ENCODE measurements at places on chromosomes 12 and 14.

DNA sequence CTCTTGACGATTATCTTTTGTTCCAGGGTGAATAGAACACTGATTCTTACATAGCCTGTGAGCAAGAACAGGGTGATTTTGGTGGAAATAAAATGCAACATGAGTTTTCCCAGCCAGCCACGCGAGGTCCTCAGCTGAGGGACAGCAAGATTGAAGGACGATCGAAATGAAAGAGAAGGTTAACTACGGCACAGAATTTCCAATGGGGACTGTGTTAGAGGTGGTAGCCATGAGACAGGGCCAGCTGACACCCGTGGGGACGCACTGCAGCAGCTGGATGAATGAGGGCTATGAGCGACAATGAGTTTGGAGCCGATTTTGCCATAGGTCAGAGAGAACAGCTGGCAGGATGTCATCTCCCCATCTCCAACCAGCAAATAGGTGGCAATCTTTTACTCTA is 243.4 kb upstream of the PELI2 start:
- no peak for DNase-seq

GRCh38 chr14:100065111-100065871 is at the start of gene EVL:
Gene EVL, plus strand, starts transcription at chr14:100065422. Its CDS starts 79 bp downstream, at chr14:100065501.
- no peak for DNase-seq

GRCh38 chr12:39571351-39571750 is 48.3 kb downstream of the ABCD2 start:
- no peak for DNase-seq

DNA sequence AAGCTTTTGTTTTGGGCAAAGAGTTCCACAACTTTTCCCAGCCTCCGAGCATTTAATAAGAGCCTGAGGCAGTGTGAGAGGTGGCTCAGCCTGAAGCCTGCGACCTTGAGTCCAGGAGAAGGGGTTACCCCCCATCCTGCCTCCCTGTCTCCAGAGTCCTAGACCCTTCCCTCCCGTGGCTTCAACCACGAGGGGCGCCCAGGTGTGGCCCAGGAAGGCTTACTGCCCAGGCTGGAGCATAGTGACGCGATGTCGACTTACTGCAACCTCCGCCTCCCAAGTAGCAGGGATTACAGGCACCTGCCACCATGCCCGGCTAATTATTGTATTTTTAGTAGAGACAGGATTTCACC is 641 bp downstream of the LRRC43 start:
- DNase-seq = no peak

GRCh38 chr14:30960216-30960615 is 65.2 kb upstream of the AP4S1 start:
- DNase-seq = no peak

GRCh38 chr12:129871991-129872972 is 31.5 kb downstream of the TMEM132D start:
- DNase-seq = no peak

GRCh38 chr14:54085232-54085761 is 128.7 kb upstream of the BMP4 start:
- DNase-seq = no peak

DNA sequence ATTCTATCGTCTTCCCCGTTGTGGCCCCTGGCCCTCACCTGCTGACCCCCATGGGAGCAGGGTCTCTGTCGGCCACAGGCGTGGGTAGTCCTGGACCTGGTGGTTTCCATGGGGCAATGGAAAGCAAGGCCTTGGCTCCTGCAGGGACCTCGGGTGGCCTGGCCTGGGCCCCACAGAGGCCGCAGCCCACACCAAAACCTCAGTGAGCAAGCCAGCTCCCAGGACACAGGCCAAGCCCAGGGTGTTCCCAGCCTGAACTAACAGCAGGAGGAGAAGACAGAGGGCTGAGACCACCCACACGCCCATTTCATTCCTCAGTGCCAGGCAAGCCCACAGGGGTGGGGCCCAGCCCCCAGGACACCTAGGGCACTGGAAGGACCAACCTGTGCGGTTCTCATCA is 16.9 kb downstream of the ABCB9 start:
- no peak for DNase-seq

DNA sequence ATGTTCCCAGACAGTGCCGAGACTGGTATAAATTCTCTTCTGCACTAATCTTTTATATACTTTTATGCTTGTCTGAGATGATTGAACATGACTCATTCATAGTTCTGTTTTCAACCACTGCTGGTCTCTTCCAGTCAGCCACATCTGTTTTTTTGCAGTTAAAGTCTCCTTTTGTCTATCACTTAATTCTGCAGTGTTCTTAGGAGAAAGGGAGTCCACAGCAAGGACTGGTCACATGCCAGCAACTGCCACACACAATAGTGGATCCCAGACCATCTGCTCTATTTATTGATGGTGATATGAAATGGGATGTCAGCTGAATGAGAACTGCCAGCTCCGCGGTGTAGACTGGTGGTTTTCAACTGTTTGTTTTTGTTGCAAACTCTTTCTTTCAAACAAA is 379.8 kb downstream of the MED13L start:
- no peak for DNase-seq

GRCh38 chr12:6899427-6899826 is 5.2 kb upstream of the LRRC23 start:
- no peak for DNase-seq

- no peak for DNase-seq
Observed at GRCh38 chr12:103924761-103925641, 5.2 kb upstream of the HSP90B1 start.

DNA sequence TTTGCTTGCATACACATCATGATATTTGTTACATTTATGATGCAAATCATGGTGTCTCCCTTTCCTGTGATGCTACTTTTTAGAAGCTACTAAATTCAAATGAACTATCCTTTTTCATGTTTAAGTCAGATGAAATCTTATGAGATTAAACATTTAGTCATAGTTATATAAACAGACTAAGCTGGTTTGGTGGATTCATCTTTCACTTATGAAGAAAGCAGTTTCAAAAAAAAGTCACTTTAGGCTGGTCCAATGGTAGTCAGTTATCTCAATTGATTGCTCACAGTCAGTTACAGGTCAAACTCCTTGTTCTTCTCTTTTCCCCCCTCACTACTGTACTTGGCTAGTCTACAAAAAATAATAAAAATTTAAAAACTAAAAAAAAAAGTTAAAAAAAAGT is 19.7 kb downstream of the SYCP3 start:
- DNase-seq = no peak

- DNase-seq = no peak
Observed at GRCh38 chr14:45181806-45182205, 46.1 kb downstream of the FANCM start.

GRCh38 chr12:40446385-40446784 is 221.6 kb downstream of the LRRK2 start:
- no peak for DNase-seq

DNA sequence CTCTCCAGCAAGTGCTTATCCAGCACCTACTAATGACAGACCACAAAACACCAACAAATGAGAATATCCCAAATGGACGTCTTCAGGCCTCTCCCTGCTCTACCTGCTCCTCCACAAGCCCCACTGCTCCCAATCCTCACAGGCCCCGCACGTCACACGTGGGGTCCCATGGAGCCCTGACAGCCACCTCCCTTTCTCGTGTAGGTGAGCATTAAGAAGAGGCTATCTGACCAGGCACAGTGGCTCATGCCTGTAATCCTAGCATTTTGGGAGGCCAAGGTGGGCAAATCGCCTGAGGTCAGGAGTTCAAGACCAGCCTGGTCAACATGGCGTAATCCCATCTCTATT is 5.4 kb downstream of the RIMBP2 start:
- DNase-seq = no peak

- no peak for DNase-seq
Observed at GRCh38 chr14:41235466-41235865, 371.2 kb upstream of the LRFN5 start.

DNA sequence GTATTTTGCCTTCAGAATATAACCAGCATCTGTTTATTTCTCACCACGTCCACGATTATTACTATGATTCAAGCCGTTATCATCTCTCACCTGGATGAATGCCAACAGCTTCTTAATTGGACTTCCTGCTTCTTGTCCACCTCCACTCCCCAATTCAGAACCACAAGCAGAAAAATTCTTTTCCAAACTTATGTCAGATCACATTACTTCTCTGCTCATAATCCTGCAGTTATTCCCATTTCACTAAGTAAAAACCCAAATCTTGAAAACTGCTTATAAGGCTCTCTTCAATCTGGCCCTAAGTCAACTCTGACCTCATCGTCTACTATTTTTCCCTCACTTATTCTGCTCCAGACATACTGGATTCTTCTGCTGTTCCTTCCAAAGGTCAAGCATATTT is 2.0 kb downstream of the CRY1 start:
- no peak for DNase-seq

- DNase-seq = no peak
Observed at GRCh38 chr14:75418850-75419768, 8.7 kb upstream of the JDP2 start.

- DNase-seq = no peak
Observed at GRCh38 chr12:9367828-9368227, 159.6 kb upstream of the PZP start.

DNA sequence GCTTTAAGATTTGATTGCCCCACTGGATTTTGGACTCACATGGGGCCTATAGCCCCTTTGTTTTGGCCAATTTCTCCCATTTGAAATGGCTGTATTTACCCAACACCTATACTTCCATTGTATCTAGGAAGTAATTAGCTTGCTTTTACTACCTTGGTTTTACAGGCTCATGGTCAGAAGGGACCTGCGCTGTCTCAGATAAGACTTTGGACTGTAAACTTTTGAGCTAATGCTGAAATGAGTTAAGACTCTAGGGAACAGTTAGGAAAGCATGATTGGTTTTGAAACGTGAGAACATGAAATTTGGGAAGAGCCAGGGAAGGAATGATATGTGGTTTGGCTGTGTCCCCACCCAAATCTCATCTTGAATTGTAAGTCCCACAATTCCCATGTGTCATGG is 419.0 kb upstream of the TMPO start:
- DNase-seq = no peak
